NCI-H187 (cell line): ENCODE measurements at places on chromosomes 2 and 18.

- DNase-seq: no peak
Observed at GRCh38 chr2:23502096-23502495, 117.1 kb downstream of the KLHL29 start.

DNA sequence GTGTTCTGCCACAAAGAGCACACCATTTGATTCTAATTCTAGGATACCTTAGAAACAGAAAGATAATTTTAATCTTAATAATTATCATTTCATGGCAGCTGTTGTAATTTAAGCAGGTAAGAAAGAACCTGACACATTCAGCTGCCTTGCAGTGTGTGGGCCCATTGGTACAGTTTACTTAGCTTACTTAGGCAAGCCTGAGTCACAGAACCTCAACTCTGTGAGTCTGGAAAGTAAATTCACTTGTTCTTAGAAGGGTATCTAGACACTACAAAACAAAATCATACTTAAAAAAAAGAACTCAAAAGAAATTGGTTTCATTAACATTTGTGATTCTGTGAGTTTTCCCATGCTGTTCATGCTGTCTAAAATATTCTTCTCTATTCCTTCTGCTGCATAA is 956.3 kb upstream of the SLC39A10 start:
- DNase-seq: no peak

- no peak for DNase-seq
Observed at GRCh38 chr2:180539541-180539940, 440.9 kb upstream of the UBE2E3 start.

DNA sequence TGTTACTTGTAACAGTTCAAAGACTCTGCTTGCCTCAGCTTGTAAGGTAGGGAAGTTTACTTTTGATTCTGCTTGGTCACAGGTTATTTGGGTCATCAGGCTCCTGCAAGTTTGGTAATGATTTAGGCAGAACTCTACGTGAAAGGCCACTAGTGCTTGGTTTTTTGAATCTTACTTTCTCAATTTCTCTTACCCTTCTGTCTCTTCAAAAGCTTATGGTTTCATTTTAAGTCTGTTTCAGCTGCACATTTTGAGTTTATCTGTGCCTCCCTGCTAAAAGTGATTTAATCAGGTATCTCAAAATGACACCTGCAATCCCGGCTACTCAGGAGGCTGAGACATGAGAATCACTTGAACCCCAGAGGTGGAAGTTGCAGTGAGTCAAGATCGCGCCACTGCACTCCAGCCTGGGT is 26.3 kb upstream of the MOCOS start:
- no peak for DNase-seq

GRCh38 chr2:69581774-69582581 is 61.6 kb downstream of the AAK1 start:
- no peak for DNase-seq

- DNase-seq: no peak
Observed at GRCh38 chr2:53933329-53933728, 37.5 kb downstream of the PSME4 start.

- DNase-seq: no peak
Observed at GRCh38 chr18:23939896-23940295, 74.7 kb upstream of the TTC39C start.

DNA sequence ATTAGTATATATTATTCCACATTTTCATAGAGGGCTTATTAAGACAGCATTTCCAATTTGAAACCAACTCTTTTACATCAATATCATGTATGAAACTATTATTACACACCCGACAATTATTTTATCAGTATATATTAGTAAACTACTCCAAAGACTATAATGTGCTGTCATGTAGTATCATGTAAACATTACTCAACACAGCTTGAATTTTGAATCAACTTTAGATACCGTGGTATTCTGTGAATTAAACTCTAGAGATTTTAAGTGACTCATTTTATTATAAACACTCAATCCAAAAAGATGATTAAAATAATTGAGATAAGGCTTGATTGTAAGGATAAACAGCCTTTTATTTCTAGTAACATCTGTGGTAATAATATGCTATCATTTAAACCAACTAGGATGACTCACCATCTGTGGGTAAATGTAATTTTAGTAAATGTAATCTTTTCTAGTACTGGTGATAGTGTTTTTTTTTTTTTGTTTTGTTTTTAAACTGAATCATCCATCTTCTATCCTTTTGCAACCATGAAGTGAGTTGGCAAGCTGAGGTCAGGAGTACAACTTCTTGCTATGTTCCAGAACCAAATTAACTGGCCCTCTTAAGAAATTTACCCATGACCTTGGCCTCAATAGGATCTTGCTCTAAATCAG is 144.3 kb upstream of the SMAD7 start:
- no peak for DNase-seq

GRCh38 chr2:105287692-105288091 is 41.8 kb downstream of the TGFBRAP1 start:
- no peak for DNase-seq

GRCh38 chr2:192628017-192628416 is 433.3 kb upstream of the TMEFF2 start:
- DNase-seq: no peak

DNA sequence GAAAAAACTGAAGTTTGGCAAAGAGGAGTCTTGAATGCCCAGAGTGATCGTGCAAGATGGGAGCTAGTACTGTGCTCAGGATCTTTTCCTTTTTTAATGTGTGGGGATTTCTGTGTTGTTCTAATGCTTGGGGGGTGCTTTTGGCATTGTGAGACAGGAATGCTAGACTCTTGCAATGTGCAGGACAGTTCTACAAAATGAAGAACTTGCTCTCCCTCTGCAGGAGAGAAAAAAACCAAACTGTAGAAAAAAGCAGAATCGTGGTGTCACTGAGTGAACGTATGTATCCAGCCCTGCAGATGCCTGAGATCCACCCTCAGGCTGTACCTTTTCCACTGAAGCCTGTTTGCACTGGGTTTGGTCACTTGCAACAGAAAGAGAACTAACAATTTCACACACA is 12.1 kb upstream of the TTC39C start:
- no peak for DNase-seq

DNA sequence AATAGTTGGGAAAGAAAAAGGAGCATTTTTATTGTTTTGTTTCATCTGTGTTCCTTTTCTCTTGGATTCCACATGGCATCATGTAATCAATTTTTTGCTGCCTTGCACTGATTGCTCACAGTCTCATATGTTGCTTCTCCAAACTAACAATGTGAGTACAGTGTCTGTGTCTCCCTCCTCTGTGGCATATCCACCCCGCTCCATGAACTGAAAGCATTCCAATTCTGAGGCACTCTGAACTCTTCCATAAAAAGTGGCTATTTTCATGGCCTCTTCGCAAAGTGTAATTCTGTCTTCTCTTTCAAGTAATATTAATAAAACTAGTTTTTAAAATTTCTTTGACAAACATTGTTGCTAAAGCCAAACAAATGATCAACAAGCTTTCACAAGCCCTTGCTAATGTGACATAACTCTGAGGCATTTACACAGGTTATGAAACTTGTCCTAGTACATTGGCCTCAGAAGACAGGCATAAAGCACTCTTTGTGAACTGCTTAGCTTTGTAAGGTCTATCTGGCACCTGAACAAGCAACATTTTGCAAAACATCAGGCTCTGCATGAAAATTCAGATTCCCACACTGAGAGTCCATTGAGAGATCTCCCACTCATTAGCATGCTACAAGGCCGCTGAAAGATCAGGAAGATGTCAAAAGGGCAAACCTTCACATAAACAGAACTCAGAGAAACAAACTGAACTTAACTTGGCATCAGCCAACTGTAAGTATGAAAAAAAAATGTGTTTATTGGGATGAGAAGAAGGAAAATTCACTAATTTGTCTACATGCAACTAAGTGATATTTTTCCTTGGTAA is 33.0 kb downstream of the GPR75 start:
- no peak for DNase-seq

DNA sequence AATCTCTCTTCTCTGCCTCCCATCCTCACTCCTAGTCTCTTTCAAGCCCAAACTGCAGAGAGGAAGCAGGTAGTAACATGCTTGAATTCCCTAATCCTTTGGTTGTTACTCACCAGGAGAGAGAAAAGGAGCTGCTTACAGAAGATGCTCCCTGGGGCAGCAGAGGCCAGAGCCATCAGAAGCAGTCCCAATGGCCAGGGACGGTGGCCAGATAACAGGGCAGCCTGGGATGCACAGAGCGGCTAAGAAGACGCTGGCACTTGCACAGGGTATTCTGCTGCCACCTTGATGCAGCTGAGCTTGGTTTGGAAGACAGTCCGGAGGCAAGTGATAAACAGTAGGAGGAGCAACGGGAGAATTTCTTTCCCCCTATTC is 250 bp downstream of the DSC1 start:
- no peak for DNase-seq

DNA sequence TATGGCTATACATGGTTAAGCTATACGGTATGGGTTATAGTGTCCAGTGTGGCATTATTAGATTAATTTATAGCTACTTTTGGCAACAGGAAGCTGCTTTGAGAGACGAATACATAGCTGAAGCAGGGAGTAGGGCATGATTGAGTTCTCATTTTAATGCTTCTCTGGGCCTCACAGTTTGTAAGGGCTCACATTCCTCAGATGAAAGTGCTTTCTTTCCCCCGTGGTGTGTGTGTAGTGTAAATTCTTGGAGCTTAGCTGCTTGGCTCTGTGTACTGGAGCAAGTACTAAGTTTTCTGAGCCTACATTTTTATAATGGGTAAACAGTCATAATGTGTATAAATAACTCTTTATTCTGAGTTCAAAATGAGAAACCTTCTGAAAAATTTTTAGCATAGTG is 173.7 kb downstream of the PTPRM start:
- no peak for DNase-seq

- DNase-seq: no peak
Observed at GRCh38 chr2:215423234-215423633, 12.6 kb downstream of the FN1 start.

- DNase-seq: no peak
Observed at GRCh38 chr2:110819711-110820110, 87.3 kb downstream of the ACOXL start.

- DNase-seq: no peak
Observed at GRCh38 chr2:2787301-2787907, 456.3 kb upstream of the MYT1L start.

DNA sequence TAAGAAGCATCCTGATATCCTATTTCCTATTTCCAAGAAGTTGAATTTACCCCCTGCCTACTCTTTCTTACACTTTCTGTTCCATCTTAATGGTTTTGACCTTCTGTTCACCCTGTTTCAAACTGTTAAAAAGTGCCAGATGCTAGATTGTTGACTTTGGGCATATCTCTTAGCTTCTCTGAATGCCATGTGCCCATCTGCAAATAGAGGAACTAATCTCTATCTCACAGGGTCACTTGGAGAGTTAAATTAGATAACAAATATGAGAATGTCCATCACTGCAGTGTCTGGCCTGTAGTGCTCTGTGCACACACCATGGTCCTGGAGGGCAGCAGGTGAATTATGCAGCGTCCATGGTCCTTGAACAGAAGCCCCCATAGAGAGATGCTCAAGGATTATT is 83.8 kb downstream of the LRATD1 start:
- no peak for DNase-seq

DNA sequence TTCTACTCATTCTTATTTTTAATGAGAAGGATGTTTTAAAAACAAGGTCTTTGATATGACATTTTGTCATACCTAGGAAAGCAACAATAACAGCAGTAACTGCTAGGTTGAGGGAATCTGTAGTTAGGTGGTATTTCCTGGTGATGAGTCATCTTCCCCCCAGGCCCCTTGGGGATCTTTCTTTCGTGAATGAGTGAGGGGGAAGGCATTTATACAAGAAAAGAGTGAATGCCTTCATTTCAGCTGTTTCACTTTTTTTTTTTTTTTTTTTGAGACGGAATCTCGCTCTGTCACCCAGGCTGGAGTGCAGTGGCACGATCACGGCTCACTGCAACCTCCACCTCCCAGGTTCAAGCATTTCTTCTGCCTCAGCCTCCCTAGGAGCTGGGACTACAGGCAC is 108.6 kb downstream of the MAP4K4 start:
- no peak for DNase-seq

DNA sequence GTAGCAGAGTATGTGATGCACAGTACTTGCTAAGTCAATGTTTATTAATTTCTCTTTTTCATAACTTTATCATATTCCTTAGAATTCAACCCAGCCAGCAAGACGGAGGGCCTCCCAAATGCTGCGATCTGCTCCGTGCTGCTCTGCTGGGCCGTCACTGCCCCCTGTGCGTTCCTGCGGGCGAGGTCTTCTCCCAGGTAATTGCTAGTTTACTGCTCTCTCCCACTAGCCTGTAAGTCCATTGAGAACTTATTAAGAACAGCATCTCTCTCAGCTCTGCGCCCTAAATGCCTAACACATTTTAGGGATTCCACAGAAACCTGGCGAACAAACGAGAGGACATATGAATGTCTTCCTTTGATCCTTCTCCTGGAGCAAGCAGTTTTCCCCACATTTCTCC is 153.6 kb upstream of the ARHGAP28 start:
- no peak for DNase-seq

GRCh38 chr18:12911025-12911928 is 27.2 kb upstream of the PTPN2 start:
- DNase-seq: no peak

DNA sequence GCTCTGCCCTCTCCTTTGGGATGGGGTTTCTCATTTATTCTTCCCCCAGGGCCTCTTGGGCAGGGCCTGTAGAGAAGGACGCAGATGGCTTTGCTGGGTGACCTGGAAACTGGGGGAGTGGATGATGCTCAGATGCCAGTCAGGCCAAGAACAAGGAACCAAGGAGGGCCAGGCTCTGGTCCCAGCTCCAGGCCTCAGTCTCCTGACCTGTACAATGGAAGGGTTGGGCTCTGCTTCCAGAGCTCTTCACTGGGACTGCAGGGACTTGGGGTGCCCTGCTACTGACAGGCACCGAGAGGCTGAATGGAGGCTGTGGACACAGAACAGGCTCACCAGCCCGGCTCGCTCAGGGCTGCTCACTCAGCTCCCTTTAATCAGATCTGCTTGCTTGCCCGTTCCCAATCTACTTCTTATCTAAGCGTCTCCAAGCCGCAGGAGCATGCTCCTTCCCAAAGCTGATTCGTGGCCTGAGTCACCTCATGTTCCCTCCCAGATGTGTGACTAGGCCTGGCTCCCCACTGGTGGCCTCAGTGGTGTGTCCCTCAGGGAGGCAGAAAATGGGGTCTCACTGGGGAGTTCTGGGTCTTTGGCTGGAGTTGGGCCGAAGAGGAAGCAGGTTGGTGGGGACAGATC is 82.6 kb upstream of the ODC1 start:
- DNase-seq: no peak

- no peak for DNase-seq
Observed at GRCh38 chr18:29361843-29362242, 1184.9 kb upstream of the CDH2 start.

- DNase-seq: no peak
Observed at GRCh38 chr18:1954583-1955312, 616.6 kb downstream of the METTL4 start.

DNA sequence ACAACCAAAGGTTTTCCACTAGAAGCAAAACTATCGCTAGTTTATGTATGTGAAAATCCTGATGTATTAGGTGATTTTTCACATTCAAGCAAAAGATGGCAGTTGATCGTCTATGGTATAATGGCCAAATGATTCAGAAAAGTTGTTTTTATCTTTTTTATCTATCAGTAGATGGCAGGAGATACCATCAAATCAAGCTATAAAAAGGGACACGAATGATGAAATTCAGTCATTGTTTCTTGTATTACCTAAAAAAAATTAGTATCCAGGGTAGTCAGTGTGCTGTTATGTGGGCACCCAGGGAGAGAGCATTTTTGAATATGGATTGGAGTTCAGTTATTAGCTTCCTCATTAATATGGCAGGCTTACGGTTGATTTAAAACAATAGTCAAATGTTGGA is 22.9 kb upstream of the CAVIN2 start:
- DNase-seq: no peak
